ENCODE measurements at places on chromosomes 4 and X.

- no peak for DNase-seq
Observed at GRCh38 chr4:107600436-107600835, 119.6 kb downstream of the PAPSS1 start.

DNA sequence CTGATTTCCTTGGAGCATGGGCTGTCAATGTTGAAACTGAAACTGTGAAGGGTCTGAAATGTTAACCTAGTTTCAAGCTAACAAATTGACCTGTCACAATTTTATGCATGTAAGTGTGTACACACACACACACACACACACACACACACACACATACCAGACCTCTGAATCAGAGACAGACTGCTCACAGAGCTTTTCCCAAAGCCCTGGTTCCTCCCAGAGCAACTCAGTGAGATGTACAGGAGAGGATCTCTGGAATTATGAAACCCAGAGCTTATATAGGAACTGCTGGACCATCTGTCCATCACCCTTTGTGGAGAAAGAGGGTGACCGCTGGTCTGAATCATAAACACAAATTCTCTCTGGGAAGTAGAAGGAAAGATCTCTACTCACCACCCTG, 228.1 kb upstream of the PRPS2 start:
- no peak for DNase-seq

DNA sequence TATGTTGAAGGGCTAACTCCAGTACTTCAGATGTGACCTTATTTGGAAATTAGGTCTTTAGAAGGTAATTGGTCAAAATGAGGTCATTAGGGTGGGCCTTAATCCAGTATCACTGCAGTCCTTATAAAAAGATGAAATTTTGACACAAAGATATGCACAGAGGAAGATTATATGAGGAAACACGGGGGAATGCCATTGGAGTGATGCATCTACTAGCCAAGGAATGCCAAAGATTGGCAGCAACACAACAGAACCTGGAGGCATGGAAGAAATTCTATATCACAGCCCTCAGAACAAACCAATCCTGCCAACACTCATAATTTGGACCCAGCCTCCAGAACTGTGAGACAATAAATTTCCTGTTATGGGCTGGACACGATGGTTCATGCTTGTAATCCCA, 17.6 kb downstream of the TRIM61 start:
- DNase-seq = no peak

GRCh38 chr4:123418351-123418931, 21.8 kb downstream of the SPRY1 start:
- DNase-seq = no peak

DNA sequence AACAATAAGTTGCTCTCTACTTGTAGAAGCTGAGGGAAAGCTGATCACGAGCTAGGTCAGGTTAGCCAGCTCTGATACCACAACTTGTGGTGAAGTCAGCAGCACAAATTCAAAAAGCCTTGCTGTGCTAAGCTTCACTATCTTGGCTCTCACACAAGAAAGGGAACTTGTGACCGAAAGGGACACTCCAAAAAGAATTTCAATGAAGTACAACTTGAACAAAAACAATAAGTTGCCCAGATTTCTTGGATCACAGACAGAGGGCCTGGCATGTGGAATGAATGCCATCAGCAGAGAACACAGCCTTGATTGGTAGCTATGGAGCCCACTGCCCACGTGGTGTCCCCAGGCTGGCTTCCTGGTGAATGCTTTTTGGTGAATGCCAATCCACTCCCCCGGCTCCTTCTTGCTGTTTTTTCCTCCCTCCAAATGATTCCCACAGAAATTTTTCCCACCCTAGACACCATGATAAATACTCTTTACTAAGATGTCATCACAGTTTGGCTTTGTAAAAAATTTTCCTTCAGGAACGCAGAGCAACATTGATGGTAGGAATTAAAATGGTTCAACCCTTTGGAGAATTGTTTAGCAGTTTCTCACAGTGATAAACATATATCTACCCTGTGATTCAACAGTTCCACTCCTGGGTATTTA, 82.6 kb downstream of the ANXA3 start:
- no peak for DNase-seq

- no peak for DNase-seq
Observed at GRCh38 chrX:19857131-19857530, 30.3 kb downstream of the SH3KBP1 start.

DNA sequence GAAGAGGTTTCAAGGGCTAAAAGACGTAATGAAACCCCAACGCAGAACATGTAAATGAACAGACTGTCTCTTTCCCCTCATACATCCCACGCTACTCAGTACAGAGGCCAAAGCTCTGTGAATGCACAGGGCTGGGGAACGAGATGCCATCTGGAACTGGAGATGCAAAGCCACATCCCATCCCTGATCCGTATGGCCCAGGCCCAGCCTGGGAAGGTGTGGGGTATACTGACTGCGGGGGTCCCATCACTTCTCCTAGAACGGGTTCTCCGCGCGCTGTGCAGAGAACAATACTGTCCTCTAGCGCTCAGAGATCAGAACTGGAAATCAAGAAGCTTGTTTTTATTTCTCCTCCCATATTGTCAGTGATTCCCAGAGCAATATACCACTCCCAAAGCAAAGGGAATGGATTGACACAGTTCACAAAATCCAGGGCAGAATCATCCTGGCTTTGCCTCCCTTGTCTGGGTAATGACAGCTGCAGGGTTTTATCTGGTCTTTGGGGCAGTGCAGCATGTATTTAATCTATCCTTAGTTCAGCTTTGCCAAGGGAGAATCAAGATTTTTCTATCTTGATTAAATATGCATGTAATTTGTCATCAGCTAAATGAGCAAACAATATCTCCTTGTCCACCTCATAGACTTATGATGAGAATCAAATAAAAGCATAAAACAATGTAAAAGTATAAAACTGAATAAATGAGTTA, 47.3 kb upstream of the TLR3 start:
- DNase-seq = no peak

DNA sequence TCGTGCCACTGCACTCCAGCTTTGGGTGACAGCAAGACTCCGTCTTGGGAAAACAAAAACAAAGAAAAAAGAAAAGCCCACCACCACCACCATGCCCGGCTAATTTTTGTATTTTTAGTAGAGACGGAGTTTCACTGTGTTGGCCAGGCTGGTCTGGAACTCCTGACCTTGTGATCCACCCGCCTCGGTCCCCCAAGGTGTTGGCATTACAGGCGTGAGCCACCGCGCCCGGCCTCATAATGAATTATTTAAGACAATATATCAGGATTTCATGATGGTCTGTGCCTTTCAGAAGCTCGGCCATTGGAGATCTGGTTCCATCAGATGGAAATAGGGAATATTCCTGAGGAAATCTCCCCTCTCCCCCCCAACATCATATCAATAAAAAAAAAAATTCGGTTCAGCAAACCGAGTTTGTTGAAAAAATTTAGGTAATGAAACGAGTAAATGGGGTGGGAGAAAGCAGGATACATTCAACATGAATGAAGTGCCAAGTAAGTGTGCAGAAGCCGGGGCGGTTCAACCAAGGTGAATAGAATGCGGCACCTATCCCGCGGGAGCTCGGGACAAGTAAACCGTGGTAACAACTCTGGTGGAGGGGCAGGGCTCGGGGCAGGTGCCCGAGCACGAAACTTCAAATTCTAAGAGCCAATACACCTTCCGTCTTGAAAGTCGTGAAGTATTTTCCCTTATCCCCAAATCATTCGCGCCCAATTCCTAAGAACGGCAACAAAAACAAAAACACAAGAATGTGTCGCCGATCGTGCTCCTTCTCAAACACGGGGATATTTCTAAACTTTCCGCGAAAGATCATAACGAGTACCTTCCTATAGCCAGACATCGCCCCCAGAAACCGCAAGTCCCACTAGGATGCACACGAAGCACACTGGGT, 773 bp upstream of the TXLNG start:
- no peak for DNase-seq

DNA sequence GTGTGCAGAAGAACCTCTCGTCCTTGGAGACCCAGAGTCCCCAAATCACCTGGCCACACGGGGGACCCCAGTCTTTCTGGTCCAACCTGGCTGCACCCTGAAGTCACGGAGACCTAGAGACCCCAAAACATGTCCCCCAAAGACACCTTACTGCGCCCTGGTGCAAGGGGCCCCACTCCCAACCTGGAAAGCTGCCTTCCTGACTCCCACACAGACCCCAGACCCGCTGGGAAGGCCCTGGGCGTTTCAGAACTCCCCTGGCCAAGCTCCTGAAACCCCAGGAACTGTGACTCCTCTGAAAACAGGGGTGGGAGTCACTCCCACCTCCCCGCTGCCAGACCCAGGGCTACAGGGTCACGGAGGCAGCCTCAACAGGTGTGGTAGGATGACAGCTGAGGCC, 12.7 kb upstream of the SHOX start:
- DNase-seq = no peak

- DNase-seq = no peak
Observed at GRCh38 chr4:170089274-170089667, 485 bp downstream of the AADAT start.

DNA sequence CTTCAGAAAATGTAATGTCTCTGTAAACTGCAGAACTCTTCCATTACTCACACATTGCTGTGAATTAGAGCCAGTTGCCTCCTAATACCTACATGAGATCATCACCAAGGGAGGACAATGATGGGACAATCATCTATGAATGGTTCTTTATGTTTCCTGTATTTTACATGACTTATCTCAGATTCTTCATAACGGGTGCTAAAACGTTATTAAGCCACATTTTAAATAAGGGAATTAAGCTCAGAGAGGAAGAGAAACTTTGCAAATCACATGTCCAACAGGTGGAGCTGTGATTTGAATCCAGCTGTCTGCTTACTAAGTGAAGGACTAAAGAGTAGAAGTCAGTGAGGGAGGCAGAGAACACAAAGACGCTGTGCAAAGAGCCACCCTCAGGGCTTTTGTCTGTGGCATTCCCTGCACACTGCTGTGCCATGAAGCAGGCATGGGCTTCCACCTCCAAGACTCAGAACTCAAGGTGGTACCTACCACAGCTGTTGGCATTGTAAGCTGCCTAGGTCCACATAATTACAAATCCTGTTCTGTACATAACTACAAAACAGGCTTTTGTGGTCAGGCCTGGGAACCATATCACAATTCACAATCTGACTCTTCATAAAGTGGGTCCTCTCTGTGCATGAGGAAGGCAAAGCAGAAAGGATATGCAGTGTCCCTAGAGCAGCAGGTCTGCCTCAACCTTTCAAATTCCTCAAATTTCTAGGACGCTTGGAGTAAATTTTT, 12.8 kb downstream of the TBC1D9 start:
- DNase-seq = no peak

DNA sequence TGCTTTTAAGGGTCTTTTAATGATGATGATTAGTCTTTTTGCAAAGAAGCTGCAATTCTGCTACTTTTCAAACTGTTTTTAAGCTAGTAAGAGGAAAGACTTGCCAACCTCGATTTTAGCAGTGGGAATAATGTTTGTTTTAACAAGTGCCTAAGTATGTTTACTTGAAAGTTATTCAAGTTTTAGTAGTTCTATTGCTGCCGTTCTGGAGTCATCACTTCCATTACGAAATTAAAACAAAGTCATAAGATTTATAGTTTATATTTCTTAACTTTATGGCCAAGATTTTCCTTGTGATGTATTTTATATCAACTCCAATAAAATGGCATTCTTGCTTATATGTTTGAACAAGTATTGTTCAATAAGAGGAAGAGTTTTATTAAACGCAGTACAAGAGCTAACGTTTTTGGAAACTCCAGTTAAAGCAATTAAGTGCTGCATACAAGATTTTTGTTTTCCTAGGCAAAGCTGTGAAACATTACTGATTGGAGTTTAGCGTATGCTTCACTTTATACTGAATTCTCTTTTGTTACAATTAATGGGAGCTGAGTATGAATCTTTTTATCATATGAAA, 211.3 kb downstream of the TENM3 start:
- DNase-seq = no peak

GRCh38 chr4:183838987-183839712, 66.0 kb upstream of the STOX2 start:
- no peak for DNase-seq

- no peak for DNase-seq
Observed at GRCh38 chr4:183430317-183430993, 14.0 kb upstream of the CDKN2AIP start.

DNA sequence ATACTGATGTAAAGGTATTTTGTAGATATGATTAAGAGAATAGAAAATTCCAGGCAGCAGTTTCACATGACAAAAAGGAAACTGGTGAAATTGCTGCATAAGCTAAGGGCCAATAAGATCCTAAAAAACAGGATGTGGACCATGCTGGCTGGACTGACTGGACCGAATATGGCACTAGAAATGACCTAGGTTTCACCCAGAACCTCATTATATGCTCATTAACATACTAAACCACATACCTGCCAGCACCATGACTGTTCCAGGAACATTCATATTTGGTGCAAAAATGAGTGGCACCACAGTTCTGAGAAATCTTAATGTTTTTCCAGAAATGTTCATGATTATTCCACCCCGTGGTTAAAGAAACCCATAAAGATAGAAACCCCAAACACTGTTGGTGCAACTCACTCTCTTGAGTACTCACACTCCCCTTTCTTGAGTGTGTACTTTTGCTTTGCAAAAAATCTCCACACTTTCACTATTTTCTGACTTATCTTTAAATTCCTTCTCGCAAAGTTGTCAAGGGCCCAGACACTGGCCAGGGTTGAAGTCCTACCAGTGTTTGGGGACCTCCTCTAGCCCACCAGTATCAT, 74.0 kb downstream of the FANCB start:
- no peak for DNase-seq

- DNase-seq = no peak
Observed at GRCh38 chr4:169188204-169188603, 82.6 kb downstream of the SH3RF1 start.

GRCh38 chr4:10942156-10942555, 257.6 kb upstream of the CLNK start:
- no peak for DNase-seq

DNA sequence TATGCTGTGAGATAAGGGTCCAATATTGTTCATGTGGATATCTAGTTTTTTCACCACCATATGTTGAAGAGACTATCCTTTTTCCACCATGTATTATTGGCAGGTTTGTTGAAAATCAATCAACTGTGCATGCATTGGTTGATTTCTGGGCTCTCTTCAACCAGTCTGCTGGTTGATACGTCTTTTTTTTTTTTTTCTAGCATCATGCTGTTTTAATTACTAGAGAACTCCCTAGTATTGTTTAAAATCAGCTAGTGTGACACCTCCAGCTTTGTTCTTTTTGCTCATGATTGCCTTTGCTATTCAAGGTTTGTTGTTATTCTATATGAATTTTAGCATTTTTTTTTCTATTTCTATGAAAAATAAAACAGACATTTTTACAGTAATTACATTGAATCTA, 123.9 kb downstream of the SLC7A11 start:
- DNase-seq = peak; percentile 7

- DNase-seq = no peak
Observed at GRCh38 chr4:148238811-148239493, 203.3 kb downstream of the NR3C2 start.

DNA sequence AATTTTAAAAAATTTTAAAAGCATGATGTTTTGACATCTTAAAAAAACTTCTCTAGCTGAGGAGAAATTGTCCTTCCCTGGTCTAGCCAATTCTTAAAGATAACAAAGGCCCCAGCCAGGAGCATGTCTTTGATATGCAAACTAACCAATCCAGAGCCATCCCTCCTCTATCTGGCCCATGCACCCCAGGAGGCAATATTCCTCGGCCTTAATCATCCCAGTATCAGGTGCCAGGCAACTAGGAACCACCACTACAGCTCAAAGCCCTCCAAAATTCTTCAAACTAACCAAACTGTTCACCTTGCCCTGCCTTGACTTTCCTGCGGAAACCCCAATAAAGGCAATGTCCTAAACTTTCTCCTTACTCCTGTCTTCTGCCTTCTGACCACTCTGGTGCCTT, 97.8 kb upstream of the USP9X start:
- no peak for DNase-seq

GRCh38 chrX:48919947-48920717, 1.3 kb upstream of the PIM2 start:
- no peak for DNase-seq

Measured in NCI-H446 treated with DMSO at 0.1 percent for 48 hours (cell line).